ENCODE measurements at places on chromosomes 3 and 15.

DNA sequence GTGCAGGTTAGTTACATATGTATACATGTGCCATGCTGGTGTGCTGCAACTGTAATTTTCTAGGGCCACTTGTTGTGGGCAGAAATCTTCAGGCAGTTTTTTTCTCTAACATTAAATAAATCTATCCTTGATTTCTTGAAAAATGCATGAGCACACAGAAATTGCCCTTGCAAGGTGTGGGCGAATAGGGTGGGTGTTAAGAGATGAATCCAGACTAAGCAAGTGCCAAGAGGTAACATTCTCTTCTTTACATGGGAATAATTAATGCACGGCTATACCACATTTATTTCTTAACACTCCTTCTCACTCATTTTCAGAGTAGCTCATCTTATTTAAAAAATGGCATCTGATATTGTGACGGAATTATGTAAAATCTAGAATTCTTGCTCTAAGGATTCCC, 719.6 kb downstream of the AGBL1 start:
- no peak for DNase-seq

DNA sequence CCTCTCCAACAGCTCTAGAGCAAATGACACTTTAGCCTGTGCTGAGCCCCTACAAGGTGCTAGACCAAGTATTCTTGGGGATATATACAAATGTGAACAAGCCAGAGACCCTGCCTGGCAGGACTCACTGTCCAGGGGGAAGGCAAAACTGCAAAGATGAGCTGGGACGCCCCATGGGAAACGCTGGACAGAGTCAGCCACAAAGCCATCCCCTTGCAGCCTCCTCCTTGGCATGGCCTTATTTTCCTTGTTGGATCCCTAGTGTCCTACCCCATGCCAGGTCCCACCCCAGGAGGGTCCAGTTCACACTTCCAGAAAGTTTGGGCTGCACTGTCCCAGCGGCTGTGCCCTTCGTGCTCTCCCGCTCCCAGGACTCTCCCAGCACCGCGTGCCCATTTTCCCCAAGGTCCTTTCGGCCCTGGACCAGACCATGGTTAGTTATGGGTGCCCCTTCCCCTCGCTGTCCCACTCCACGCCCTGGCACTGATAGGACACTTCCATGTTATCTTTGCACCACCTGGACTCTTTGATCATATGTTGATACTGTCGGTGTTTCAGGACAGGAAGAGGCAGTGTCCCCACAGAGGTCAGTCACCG, 5.8 kb upstream of the NRROS start:
- DNase-seq: no peak

- no peak for DNase-seq
These were observed 312.7 kb upstream of the DPH6 start for GRCh38 chr15:35858707-35859106.

GRCh38 chr3:132459551-132459950, 42.2 kb downstream of the DNAJC13 start:
- DNase-seq: no peak

DNA sequence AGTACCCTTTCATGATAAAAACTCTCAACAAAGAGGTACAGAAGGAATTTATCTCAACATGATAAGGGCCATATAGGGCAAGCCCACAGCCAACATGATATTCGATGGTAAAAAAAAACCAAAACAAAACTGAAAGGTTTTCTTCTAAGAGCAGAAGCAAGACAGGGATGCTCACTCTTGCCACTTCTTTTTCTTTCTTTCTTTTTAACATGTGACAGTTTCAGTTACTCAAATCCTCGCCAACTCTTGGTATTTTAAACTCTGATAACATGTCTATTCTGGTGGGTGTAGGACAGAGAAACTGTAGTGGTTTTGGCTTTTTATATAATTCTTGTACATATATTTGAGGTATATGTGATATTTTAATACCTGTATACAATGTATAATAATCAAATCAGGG, 74.0 kb upstream of the NMNAT3 start:
- no peak for DNase-seq

- DNase-seq: no peak
These were observed 234.5 kb downstream of the UACA start for GRCh38 chr15:70528816-70529215.

DNA sequence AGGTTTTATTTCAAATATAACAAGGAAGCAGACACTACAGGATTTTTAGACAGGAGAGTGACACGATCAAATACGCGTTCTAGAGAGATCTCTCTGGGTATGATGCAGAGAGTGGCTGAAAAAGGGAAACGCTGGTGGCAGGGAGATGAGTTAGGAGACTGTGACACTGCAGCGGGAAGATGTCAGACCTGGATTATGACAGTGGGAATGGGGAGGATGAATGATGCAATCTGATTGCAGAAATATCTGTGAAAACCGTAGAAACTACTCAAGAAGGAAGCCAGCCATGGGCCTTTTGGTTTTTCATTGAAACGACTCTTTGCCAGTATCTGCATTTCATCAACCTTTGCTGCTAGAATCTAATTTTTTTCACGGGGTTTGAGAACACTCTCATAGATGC, 157.9 kb downstream of the FAM43A start:
- DNase-seq: no peak

All from upper lobe of left lung (tissue), 6 donors.